ENCODE measurements at places on chromosomes 6 and 20. TPM values are rescaled to one million over a fixed set of nuclear protein-coding genes. Genes with fewer than 3 reads are reported as not detected.

The RIPK1 gene
- total RNA-seq = 31.6 TPM

The CST2 gene
- not detected for total RNA-seq

The KCNQ5 gene
- 5.5 TPM for total RNA-seq

The PPIL6 gene
- 2.2 TPM for total RNA-seq

The DDX43 gene
- total RNA-seq = not detected

The ACSS1 gene
- total RNA-seq = 8.2 TPM

The TOX2 gene
- total RNA-seq = not detected

The ASCC3 gene
- total RNA-seq = 41.6 TPM

The GCNT2 gene
- total RNA-seq = 0.19 TPM

The TULP1 gene
- total RNA-seq = not detected

The BTN2A1 gene
- total RNA-seq = 27.0 TPM

The PCMT1 gene
- 75.8 TPM for total RNA-seq

The YIPF3 gene
- 151 TPM for total RNA-seq

The CLPSL1 gene
- not detected for total RNA-seq

The GPX5 gene
- not detected for total RNA-seq

The LZTS3 gene
- total RNA-seq = 6.6 TPM

The AGER gene
- total RNA-seq = 4.1 TPM

The TENT5A gene
- total RNA-seq = 27.0 TPM

The TFAP2C gene
- total RNA-seq = 92.9 TPM

The PTCHD4 gene
- 0.91 TPM for total RNA-seq

The LY6G6C gene
- not detected for total RNA-seq

The MAP3K5 gene
- 1.3 TPM for total RNA-seq

The CYP39A1 gene
- not detected for total RNA-seq

The HDGFL1 gene
- total RNA-seq = not detected

The SCRT2 gene
- total RNA-seq = not detected

The SLC16A10 gene
- not detected for total RNA-seq

The TGM2 gene
- 32.7 TPM for total RNA-seq

The SLC17A1 gene
- total RNA-seq = not detected

The SIRPB2 gene
- not detected for total RNA-seq

The DAAM2 gene
- total RNA-seq = 87.2 TPM

The GOPC gene
- 27.6 TPM for total RNA-seq

The CD40 gene
- total RNA-seq = 1.6 TPM

The TTK gene
- 4.5 TPM for total RNA-seq
